Stimulated activated CD4-positive, alpha-beta T cell treated with anti-CD3 and anti-CD28 coated beads, Interleukin-1b, Interleukin-23, amount 100 ng/mL, for 4 hours (primary cell): ENCODE measurements at places on chromosomes 3 and 15.

GRCh38 chr3:10683106-10683505, 132.9 kb upstream of the SLC6A11 start:
- DNase-seq, result no peak

GRCh38 chr3:27943106-27943505, 221.0 kb upstream of the EOMES start:
- no peak for DNase-seq

DNA sequence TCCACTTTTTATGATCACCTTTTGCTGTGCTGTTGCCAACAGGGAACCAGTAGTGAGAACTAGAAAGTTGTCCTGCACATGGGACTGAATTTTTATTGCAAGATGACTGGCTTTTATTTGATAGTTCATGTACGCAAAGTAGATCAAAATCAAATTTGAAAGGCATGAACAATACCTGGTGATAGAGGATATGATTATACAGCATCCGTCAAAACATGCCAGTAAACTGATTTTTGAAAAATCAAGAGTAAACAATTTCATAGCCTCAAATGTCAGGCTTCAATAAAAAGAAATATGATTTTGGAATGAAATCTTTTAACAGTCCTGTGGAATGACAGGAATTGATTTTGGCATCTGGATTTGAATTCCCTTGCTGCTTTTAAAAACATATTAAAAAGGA, 219.6 kb upstream of the LRRN1 start:
- DNase-seq, result no peak

- no peak for DNase-seq
Measured at GRCh38 chr3:177730814-177731213, 533.5 kb upstream of the TBL1XR1 start.

DNA sequence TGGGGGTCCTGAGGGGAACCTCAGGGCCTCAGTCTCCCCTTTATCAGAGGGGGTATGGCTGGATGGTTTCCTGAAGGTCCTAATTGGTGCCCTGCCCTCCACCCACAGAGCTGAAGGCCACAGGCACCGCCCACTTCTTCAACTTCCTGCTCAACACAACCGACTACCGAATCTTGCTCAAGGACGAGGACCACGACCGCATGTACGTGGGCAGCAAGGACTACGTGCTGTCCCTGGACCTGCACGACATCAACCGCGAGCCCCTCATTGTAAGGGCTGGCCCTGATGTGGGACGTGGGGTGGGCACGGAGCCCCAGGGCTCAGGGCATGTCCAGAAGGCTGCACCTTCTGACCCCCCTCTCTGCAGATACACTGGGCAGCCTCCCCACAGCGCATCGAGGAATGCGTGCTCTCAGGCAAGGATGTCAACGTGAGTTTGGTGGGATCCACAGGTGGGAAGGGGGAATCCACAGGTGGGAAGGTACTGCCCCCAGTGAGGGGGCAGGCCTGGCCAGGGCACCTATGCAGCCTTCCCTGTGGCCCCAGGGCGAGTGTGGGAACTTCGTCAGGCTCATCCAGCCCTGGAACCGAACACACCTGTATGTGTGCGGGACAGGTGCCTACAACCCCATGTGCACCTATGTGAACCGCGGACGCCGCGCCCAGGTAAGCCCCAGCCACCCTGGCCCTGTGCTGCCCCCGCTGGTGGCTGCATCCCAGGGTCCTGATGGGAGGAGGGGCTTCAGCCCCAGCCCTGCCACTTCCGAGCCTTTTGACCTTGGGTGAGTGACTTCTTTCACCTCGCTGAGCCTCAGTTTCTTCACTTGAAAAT, 17.5 kb upstream of the GNAT1 start:
- no peak for DNase-seq

GRCh38 chr3:126442094-126442855, 33.4 kb downstream of the ZXDC start:
- no peak for DNase-seq

DNA sequence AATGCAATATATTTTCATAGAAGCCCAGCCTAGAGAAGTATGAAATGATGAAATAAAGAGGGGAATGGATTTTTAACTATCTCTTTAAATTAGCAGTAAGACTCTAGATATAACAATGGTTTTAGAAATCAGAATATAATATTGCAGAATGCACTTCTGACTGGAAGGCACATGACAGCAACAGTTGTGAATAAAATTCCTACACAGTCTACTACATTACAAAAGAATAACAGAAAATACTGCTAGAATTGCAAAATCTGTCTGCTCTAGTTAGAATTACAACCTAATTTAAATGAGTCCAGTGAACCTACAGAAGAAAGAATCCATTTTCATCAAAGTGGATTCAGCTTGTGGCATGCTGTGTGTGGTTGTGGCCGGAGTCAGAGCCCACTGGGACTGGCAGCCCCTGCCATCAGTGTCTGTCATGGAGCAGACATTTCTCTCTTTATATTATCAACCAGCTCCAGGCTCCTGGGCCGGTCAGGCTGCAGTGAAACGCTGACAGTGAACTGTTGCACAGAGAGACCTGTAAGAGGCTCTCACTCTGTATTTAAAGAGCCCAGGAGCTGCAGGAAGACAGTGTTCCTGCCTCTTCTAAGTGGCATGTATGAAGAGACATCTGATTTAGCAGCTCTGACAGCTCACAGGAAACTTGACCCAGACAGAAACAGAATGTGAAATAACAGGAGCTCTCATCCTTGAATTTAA, 1523.8 kb upstream of the CADM2 start:
- no peak for DNase-seq

GRCh38 chr3:40321818-40322217, 12.3 kb downstream of the EIF1B start:
- DNase-seq, result no peak

DNA sequence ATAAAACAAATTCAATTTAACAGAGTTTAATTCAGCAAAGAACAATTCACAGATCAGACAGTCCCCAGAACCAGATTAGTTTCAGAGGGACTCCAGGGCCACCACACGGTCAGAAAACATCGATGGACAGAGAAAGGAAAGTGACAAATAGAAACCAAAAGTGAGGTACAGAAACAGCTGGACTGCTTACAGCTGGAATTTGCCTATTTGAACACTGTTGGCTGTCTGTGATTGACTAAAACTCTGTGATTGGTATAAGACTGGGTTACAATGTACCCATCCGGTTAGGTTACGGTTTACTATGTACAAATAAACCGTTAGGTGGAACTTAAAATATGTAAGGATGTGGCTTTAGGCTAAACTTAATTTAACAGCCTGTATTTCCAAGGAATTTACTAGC, 30.3 kb downstream of the MOBP start:
- DNase-seq, result no peak

DNA sequence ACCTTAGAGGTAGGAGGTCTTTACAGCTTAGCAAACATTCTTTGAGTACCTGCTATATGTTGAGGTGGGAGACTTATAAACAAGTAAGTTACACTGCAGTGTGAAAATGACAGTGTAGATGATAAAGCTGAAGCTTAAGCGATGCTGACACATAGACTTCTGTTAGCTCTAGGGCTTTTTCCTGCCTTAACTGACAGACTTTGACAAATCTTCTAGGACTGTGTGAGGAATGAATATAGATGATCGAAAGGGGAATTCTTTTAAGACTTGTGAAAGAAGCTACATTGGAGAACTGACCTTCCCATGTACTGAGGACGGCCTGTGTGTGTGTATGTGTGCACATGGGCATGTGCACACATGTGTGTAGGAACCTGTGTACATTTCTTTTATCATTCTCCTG, 22.7 kb downstream of the BOC start:
- no peak for DNase-seq

- DNase-seq, result no peak
Measured at GRCh38 chr3:142065344-142065743, 84.0 kb downstream of the TFDP2 start.

DNA sequence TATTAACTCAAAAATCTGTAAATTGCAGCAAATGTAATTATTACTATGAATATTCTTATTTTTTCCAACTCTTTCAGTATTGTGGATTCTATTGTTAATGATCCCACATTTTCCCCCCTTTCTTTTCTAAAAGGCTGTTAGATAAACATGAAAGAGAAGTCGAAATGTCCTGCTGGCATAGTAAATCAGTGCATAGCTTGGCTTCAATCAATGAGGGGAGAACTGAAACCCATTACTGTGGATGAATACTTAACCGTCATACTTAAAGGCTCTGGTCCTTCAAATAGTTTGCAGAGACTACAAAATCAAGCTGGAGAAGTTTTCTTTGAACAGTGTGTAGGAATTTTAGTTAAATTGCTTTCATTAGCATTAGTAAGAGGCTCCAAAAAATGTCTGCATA, 667.9 kb downstream of the CADM2 start:
- no peak for DNase-seq

- DNase-seq, result no peak
Measured at GRCh38 chr15:83327041-83327440, 42.6 kb upstream of the BNC1 start.

GRCh38 chr3:72205297-72205826, 420.4 kb upstream of the PROK2 start:
- no peak for DNase-seq

- DNase-seq, result no peak
Measured at GRCh38 chr3:83946049-83946448, 1012.7 kb upstream of the CADM2 start.

DNA sequence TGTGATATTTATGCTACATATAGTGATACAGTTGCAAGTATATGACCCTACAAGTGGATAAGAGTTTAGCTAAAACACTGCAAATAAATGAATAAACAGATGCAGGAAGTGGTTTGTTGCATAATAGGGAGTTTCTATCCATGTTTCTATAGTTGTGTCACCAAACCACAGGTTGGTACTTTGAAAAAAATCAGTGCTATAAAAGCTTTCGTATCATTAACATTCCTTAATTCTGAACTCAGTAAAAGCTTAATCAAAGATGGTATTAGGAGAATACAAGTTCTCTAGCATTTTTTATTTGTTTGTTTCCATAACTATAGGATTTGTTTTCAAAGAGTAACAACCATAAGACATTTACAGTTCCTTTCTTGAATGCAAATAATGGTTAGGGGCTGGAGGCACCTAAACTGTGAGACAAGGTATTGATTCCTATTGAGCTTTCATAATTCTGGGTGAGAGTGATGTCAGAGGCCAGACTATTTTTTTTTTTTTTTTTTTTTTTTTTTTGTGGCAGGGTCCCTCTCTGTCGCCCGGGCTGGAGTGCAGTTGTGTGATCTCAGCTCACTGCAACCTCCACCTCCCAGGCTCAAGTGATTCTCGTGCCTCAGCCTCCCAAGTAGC, 29.6 kb downstream of the CPOX start:
- DNase-seq, result no peak

GRCh38 chr3:55893045-55893664, 406.0 kb upstream of the WNT5A start:
- no peak for DNase-seq

- no peak for DNase-seq
Measured at GRCh38 chr3:59538753-59539432, 489.1 kb upstream of the CFAP20DC start.

- no peak for DNase-seq
Measured at GRCh38 chr3:55446850-55447249, 40.3 kb downstream of the WNT5A start.
